Lower leg skin (tissue), 4 donors: ENCODE measurements at places on chromosomes 2 and 18. TPM values are rescaled to one million over a fixed set of nuclear protein-coding genes. Genes with fewer than 3 reads are reported as not detected.

- DNase-seq, result no peak
These were observed 1377.9 kb downstream of the RPIA start for GRCh38 chr2:90069290-90069894.

DNA sequence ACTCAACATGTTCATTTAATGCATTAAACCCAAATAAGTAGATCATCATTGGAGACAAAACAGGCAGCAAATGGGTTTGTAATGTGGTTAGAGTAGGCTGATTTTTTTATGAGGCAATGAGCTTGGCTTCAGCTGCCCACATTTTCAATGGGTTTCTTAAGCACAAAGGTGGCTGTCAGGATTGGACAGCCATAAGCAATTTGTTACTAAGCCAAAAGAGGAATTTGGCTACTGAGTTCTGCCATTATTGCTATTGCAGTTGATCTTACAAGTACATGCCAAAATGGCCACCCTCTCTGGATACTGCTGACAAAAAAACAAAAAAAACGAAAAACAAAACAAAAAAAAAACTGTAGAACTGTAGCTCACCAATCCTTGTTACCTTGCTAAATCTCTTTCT lies 1348.0 kb upstream of the PIK3C3 start:
- no peak for DNase-seq

DNA sequence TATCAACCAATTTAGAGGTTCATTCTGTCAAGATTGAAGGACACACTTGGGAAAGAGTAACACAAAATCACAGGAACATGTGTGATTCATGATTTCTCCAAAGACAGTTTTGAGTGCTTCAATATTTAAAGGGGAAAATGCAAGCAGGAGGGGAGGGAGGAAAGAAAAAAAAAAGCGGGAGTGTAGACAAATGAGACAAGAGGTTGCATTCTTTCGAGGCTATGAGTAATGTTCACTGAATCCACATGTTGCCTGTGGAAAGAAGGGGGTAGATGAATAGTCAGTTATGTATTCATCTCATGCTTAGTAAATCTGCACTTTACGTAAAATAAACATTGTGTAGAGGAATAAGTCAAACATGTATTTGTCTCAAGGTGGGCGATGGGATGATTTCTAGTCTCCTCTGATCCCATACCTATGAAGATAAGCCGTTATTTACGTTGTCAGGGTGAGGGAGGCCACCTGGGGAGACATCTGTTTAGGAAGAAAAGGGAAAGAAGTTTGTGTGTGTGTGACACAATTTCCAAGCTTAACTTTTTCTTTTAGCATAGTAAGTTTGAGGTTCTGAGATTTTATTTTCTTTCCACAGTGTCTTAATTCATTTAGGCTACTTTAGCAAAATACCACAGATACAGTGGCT lies 211.0 kb upstream of the ZC3H15 start:
- DNase-seq, result no peak

GRCh38 chr2:174683392-174683759 lies 80.9 kb downstream of the CHRNA1 start:
- DNase-seq, result no peak

Gene CD8B
- 0.76 TPM for total RNA-seq
